ENCODE measurements at places on chromosomes 16 and 17. TPM values are rescaled to one million over a fixed set of nuclear protein-coding genes. Genes with fewer than 3 reads are reported as not detected.

GRCh38 chr17:10798332-10798749, 5.6 kb downstream of the TMEM238L start:
- H3K4me3 ChIP-seq: no peak overlapping the region
- H3K36me3 ChIP-seq: no peaks in the 10 kb centered on the region
- H3K27ac ChIP-seq: no peak overlapping the region
- H3K27me3 ChIP-seq: no peaks in the 10 kb centered on the region
- DNase-seq: no peak

GRCh38 chr16:57480754-57481230, 5.5 kb downstream of the DOK4 start:
- H3K27me3 ChIP-seq: no peaks in the 10 kb centered on the region
- no peak overlapping the region for H3K4me3 ChIP-seq
- no peak for DNase-seq
- H3K27ac ChIP-seq: no peak overlapping the region
- H3K36me3 ChIP-seq: no peaks in the 10 kb centered on the region

DNA sequence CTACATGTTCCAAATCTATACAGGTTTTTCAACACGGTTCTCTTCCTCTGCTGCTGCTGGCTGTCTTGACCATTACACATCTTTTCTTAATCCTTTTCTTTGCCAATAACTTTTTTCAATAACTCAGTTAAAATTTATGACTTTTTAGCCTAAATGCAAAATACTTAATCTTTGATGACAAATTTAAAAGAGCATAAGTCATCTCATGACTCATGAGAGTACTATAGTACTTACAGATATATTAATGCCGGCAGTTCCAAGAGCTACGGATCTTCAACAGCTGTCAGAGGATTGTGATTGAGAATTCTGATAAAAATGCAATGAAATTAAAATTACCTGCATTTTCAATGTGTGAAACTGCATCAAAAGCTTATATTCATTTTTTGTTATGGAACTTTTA, 105.5 kb downstream of the KPNA2 start:
- H3K27me3 ChIP-seq: no peaks in the 10 kb centered on the region
- DNase-seq: no peak
- H3K27ac ChIP-seq: no peak overlapping the region
- no peaks in the 10 kb centered on the region for H3K4me1 ChIP-seq
- H3K4me3 ChIP-seq: no peak overlapping the region

The CACNG4 gene
- total RNA-seq: 5.6 TPM

DNA sequence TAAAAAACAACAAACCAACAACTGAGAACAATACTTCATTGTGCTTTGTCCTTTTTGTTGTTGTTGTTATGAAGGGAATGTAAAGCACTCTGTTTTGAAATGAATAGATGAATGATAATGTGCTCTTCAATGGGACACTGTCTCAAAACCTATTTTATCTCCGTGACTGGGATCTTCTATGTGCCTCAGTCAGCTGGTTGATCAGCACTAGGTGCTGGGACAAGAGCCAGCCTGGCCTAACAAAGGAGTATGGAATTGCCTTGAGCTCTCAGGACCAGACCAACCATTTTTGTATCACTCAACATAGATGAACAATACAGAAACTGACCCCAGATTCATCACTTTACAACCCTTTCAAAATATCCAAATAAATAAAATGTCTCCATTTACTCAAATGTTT, 440.2 kb downstream of the KCNJ2 start:
- H3K36me3 ChIP-seq: no peaks in the 10 kb centered on the region
- no peaks in the 10 kb centered on the region for H3K27me3 ChIP-seq
- no peak for DNase-seq

DNA sequence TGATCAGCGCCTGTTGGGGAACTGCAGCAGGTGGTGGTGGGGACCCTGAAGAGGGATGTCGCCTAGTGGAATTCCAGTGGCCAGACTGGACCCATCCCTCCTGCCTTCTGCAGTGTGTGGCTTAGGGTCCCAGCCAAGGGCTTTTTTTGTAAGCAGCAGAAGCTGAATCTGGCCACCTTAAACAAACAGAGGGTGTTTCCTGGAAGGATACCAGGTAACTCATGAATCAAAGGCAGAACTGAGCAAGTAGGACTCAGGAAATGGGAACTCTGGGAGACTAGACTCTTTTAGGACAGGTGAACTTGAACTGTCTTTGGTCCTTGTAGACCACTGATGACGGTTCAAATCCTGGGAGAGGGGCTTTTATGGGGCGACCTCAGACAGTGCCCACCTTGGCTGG, 124.0 kb downstream of the ABCC6 start:
- H3K27me3 ChIP-seq: no peaks in the 10 kb centered on the region
- H3K4me1 ChIP-seq: peaks cover 14% of the 10 kb centered on the region
- H3K4me3 ChIP-seq: no peak overlapping the region
- DNase-seq: no peak

The MEOX1 gene
- not detected for total RNA-seq

The KRTAP17-1 gene
- not detected for total RNA-seq

GRCh38 chr17:31538080-31538762, 146.7 kb downstream of the RAB11FIP4 start:
- no peaks in the 10 kb centered on the region for H3K27me3 ChIP-seq
- no peak overlapping the region for H3K27ac ChIP-seq
- peaks cover 5% of the 10 kb centered on the region for H3K4me1 ChIP-seq
- DNase-seq: no peak
- no peaks in the 10 kb centered on the region for H3K36me3 ChIP-seq
- H3K4me3 ChIP-seq: no peak overlapping the region

GRCh38 chr16:83711069-83711468, 96.7 kb upstream of the HSBP1 start:
- H3K27me3 ChIP-seq: no peaks in the 10 kb centered on the region
- H3K36me3 ChIP-seq: no peaks in the 10 kb centered on the region
- no peak for DNase-seq
- no peak overlapping the region for H3K4me3 ChIP-seq
- peaks cover 21% of the 10 kb centered on the region for H3K4me1 ChIP-seq
- H3K27ac ChIP-seq: no peak overlapping the region

GRCh38 chr17:48547808-48548522, 3.1 kb upstream of the HOXB2 start:
- no peak overlapping the region for H3K27ac ChIP-seq
- peaks cover 7% of the 10 kb centered on the region for H3K4me1 ChIP-seq
- H3K36me3 ChIP-seq: no peaks in the 10 kb centered on the region

- no peaks in the 10 kb centered on the region for H3K27me3 ChIP-seq
- DNase-seq: no peak
- peaks cover 20% of the 10 kb centered on the region for H3K4me1 ChIP-seq
Measured at GRCh38 chr16:88807142-88807625, 3.6 kb downstream of the CDT1 start.

The WDR81 gene
- 33.3 TPM for total RNA-seq

The JPH3 gene
- total RNA-seq: 3.1 TPM

DNA sequence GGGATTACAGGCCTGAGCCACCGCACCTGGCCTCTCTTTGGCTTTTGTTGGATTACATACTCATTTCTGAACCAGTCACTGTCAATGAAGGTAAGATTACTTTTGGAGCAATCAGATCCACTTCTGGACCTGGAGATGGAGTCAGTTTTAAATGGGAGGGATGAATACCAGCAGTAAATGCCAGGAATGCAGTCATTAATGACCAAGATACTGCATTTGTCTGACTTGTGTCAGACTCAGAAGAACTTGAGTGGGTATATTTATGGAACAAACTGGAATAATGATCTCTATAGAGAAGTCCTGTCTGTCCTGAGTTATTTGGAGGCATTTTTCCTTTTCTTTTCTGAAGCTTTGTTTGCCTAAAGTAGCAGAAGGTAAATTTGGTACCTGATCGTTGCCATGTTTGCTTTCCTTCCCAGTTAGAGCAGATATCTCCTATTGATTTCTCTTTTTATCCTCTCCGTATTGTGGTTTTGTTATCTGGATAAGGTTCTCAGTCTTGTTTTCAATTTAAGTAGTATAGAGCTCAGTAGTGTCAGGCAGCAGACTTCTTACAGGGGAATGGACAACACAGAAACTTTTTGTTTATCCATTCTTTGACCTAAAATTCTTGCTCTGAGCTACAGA, 10.7 kb downstream of the NLK start:
- no peak overlapping the region for H3K4me3 ChIP-seq
- no peaks in the 10 kb centered on the region for H3K27me3 ChIP-seq
- no peak for DNase-seq
- H3K36me3 ChIP-seq: no peaks in the 10 kb centered on the region
- H3K4me1 ChIP-seq: peaks cover 34% of the 10 kb centered on the region
- H3K27ac ChIP-seq: peak overlapping the region; percentile 48

The KRT12 gene
- total RNA-seq: not detected
